ENCODE measurements at places on chromosomes 1 and 21.

DNA sequence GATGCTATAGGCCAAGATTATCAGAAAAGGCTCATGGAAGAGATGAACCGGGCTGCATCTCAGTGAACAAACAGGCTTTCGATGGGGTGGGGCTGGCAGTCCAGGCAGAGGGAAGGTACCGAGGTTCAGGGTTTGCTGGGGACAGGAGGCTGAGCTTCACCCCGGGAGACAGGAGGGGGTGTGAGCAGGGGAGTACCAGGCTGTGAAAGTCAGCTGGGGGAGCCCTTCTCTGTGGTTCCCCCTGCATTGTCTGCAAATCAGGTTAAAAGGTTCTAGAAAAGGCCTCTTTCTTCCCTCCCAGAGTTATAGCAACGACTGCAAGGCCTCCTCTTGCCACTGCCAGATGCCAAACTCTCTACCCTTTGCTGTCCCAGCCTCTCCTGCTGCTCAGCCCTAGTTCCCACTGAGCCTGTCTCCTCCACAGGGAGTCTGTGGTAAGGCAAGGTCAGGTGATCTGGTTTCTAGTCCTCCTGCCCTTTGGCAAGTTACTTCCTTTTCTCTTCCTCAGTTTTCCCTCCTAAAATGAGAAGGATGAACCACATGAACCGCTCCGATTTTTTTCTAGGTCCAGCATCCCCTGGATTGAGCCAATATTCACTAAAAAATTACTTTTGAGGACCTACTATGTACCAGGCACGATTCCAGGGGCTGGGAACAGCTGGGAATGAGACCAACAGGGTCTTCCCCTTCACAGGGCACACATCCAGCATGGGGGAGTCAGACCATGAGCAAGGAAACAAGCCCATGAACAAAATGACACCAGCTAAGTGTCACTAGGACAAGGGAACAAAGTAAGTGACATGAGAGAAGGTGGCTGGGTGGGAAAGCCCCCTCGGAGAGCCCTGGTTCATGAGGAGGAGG, 7.2 kb downstream of the LAD1 start:
- DNase-seq, result no peak

DNA sequence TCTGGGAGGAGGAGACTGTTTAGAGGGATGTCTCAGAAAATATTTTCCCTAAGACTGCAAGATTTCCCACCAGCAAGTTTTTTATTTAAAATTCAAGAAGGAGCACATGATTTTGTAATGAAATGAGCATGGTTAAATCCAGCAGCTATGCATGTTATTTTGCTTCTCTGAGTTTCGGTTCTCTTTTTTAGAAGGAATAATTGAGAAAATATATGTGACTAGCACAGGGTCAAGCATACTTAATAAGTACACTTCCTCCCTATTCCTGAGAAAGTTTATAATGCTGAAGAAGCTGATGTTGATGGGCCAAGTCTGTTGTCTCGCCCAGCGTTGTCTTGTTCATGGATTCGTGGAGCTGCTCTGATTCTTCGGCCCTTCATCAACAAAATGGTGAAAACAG, 51.2 kb downstream of the EXO1 start:
- DNase-seq, result no peak

GRCh38 chr1:158422212-158422611, 3.8 kb downstream of the OR10K2 start:
- no peak for DNase-seq

DNA sequence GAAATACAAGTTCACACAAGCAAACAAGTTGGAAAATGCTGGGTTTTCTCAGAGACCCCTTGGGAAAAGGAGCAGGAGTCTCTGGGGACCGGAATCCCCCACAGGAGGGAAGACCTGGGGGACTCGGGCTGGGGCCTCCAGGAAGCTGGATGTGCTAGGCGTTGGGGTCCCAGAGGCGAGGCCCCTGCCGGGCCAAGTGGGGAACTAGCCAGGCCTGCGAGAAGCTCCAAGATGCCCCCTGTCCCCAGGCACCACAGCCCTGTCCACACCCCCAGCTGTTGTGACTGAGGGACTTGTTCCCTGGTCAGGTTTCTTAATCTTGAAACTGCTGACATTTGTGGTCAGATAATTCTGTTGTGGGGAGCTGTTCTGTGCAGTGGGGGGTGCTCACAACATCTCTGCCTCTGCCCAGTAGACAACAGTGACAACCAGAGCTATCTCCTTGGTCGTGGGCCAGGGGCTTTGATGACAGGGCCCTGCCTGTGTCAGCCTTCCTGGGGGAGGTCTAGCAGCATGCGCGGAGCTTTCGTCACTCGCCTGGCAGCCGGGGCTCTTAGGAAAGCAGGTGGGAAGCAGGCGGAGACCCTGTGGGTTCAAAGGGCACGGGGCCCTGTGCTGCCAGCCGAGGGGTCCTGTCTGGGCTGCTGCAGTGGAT, 126.4 kb upstream of the ARHGEF16 start:
- DNase-seq, result no peak

GRCh38 chr1:219507437-219507836, 105.5 kb downstream of the ZC3H11B start:
- no peak for DNase-seq

DNA sequence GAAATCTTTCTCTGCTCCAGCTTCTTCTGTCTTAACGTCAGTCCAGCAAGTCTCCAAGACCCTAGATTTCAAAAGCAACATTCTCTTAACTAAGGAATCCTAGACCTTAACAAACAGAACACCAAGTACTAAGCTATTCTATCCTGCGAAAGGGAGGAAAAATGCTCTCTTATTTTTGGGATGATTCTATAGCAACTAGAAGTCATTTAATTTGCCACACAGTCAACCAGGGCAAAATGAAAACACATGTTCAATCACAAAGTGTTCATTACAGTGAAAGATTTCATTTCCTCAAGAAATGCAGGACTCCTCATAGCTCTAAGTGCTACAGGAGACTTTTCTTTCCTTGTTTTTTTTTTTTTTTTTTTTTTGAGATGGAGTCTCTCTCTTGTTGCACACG, 36.2 kb upstream of the DOCK7 start:
- DNase-seq, result no peak

- DNase-seq, result no peak
Measured at GRCh38 chr1:98057236-98057910, 136.5 kb upstream of the DPYD start.

GRCh38 chr1:206421616-206422340, 48.5 kb upstream of the IKBKE start:
- DNase-seq, result no peak

GRCh38 chr21:26490771-26491170, 82.3 kb downstream of the CYYR1 start:
- DNase-seq, result no peak

GRCh38 chr1:79749607-79750006, 743.1 kb upstream of the ADGRL4 start:
- no peak for DNase-seq

GRCh38 chr21:35324372-35325220, 275.5 kb upstream of the RUNX1 start:
- no peak for DNase-seq

DNA sequence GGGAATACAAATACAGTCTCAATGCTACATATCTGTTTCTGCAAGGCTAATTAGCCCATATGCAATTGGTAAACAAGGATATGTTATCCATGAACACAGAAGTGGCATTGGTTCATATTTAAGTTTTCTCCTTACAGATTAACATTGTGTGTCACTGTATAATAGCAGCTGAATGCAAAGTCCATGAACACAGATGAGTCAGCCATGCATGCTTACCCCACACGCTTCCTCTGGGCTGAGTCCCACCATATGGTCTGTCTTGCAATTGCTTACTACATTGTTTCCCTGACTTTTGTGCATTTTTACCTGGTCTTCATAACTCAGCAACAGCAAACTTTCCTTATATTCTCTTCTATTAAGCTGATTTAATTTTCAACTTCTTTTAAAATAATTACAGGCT, 41.5 kb upstream of the TSNAX start:
- DNase-seq, result no peak

- DNase-seq, result no peak
Measured at GRCh38 chr1:74502432-74502831, 10.0 kb downstream of the LRRC53 start.

DNA sequence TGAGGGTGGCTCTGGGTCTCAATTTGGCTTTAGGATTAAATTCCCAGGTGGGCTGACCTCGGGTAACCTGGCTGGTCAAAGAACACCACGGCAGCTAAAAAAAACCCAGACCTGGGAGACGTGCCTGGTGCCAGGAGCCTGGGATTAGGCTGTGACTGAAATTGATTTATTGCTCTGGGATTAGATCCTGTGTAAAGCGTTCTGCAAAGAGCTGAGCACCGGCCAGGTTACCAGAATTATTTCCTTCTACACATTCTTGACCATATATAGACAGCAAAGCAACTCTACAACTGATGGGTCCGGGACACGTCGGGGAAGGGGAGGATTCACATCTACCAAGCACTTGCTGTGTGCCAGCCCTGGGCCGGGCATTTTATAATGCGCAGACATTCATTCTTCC, 45.2 kb downstream of the TMCO4 start:
- no peak for DNase-seq

DNA sequence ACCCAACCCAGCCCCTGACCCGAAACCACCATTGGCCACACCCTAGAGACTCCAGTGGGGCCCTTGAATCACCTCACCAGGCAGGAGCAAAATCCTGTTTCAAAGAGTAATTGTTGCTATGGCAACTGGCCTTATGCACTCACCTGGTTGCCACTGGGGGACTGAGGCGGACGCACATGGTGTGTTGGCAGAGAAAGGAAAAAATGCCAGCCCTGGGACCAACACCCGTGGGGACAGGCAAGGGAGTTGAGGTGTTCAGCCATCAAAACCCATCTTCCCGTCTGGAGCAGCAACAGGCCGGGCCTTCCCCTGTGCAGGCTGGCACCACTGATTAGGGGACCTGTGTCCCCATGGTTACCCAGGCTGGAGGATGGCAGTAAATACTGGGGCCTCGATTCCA, 395.8 kb upstream of the VAMP3 start:
- DNase-seq, result peak; percentile 67

- DNase-seq, result no peak
Measured at GRCh38 chr1:210685295-210685650, 356.6 kb downstream of the HHAT start.

GRCh38 chr1:201721082-201722049, 107.6 kb upstream of the IPO9 start:
- DNase-seq, result no peak

GRCh38 chr1:230270185-230270558, 156.0 kb downstream of the PGBD5 start:
- no peak for DNase-seq

All from osteocyte (in vitro differentiated cells).